ENCODE measurements at places on chromosomes 5 and 9.

- DNase-seq, result peak; percentile 30
Measured at GRCh38 chr9:1047591-1048230, 2.4 kb upstream of the DMRT2 start.

GRCh38 chr5:58629271-58630159 lies 46.6 kb downstream of the RAB3C start:
- no peak for DNase-seq

GRCh38 chr5:118956727-118957126 lies 31.6 kb downstream of the DTWD2 start:
- DNase-seq, result peak; percentile 32

DNA sequence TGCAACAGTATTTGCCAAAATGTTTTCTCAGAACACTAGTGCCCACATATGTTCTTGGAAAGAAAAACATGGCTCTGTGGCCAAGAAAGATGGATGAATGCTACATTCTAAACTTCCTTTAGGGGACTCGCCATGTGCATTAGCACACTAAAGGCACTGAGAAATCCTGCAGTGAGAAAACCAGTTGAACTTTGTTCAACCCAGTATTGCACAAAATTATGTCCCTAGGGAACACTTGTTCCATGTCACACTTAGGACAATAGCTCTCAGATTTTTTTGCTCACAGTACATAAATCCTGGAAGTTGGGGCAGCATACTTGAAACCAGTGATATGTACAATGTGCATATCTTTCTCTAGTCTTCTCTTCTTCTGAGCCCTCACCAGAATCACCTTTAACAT lies 96.6 kb downstream of the ADRB2 start:
- no peak for DNase-seq

DNA sequence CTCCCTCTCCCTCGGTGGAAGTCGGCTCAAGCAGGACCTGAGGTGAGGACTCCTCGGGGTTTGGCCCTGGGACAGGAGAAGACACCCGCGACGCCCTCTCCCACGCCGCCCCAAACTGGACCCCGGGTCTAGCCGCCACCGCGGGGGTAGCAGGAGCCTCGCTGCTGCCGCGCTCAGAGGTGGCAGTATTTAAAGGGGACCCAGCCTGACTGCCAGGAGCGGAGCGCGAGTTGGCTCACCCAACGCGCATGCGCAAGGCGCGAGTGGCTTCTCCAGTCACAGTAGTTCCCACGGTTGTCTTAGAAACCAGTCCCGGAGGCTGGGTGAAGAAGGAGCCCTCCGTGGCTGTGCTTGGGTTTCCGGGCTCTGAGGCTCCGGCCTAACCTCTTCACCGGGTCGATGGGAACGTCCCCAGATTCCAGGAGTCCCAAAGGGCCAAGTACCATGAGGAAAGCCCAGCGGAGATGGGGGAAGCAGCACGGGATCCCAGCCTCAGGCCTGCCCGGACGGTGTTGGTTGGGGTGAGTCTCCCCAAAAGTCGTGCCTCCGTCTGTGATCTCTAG lies 477.8 kb downstream of the SPATA31A7 start:
- no peak for DNase-seq

DNA sequence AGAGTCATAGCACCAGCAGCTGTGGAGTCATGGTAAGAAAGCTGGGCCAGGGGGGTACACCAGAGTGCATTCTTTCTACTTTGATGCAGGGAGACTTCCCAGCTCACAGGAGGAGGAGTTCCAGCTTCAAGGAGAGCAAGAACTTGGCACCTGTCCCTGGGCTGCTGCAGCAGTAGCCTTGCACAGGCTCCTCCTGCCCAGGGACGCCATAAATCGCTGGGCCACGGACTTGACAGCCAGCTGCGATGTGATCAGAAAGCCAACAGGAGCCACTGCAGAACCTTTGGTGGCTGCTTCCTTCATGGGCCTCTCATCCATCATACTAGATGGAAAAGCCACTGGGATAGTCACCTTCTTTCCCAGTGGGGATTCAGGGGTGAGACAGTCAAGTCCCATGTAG lies 234.7 kb downstream of the NMUR2 start:
- DNase-seq, result no peak

DNA sequence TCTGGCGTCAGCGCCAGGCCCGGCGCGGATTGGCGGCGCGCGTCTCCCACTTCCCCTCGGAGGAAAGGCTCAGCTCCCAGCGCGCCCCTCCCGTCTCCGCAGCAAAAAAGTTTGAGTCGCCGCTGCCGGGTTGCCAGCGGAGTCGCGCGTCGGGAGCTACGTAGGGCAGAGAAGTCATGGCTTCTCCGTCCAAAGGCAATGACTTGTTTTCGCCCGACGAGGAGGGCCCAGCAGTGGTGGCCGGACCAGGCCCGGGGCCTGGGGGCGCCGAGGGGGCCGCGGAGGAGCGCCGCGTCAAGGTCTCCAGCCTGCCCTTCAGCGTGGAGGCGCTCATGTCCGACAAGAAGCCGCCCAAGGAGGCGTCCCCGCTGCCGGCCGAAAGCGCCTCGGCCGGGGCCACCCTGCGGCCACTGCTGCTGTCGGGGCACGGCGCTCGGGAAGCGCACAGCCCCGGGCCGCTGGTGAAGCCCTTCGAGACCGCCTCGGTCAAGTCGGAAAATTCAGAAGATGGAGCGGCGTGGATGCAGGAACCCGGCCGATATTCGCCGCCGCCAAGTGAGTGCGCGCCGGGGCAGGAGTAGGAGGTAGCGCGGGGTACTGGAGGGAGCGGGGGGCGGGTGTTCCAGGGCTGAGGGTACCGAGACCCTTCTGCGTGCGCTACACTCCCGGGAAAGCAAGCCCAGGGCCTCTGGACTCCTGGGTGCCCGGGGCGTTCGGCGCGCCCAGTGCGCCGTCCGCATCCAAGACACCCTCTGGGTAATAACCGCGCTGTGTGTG lies at the start of gene MSX2:
Gene MSX2 (plus strand): TSS at position 99 of the 777 bp plus-strand sequence. CDS start 78 bp downstream, at position 177.
- peak; percentile 65 for DNase-seq

- DNase-seq, result no peak
Measured at GRCh38 chr5:177539411-177539810, 15.0 kb downstream of the FAM193B start.

Measured in suppressor macrophage treated with lipopolysaccharide for 1 hour (primary cell).